GM23338 (cell line): ENCODE measurements at places on chromosomes 2 and 18. TPM values are rescaled to one million over a fixed set of nuclear protein-coding genes. Genes with fewer than 3 reads are reported as not detected.

Gene SLC9A4
- total RNA-seq = not detected in 2 replicates

Gene LRRC30
- total RNA-seq = not detected in 2 replicates

Gene TUBB8B
- 1.0 and 3.6 TPM in 2 replicates for total RNA-seq

Gene STON1
- 14.4 and 14.9 TPM in 2 replicates for total RNA-seq

Gene TCF7L1
- total RNA-seq = 42.4 and 47.3 TPM in 2 replicates

Gene PTPN18
- 9.8 and 10.9 TPM in 2 replicates for total RNA-seq

Gene ARID5A
- total RNA-seq = 7.1 and 7.7 TPM in 2 replicates

Gene LPIN1
- total RNA-seq = 7.1 and 9.5 TPM in 2 replicates

Gene EML6
- total RNA-seq = 1.1 and 6.2 TPM in 2 replicates

Gene NAT8
- not detected in 2 replicates for total RNA-seq

Gene GATA6
- not detected in 2 replicates for total RNA-seq

Gene DRC1
- total RNA-seq = not detected in 2 replicates

Gene GALNT14
- total RNA-seq = 7.7 and 10.4 TPM in 2 replicates

Gene TEKT4
- not detected in 2 replicates for total RNA-seq

Gene PARD3B
- total RNA-seq = 3.3 and 3.5 TPM in 2 replicates

Gene SCN7A
- total RNA-seq = 0.23 and 0.42 TPM in 2 replicates

Gene CXCR1
- not detected in 2 replicates for total RNA-seq

Gene CNDP1
- total RNA-seq = 0.03 TPM in 1 of 2 replicates, not detected in the other

Gene SCYGR8
- total RNA-seq = not detected in 2 replicates

Gene REG1B
- not detected in 2 replicates for total RNA-seq

Gene ACMSD
- not detected in 2 replicates for total RNA-seq

Gene BMP10
- not detected in 2 replicates for total RNA-seq

Gene DBI
- total RNA-seq = 171 and 266 TPM in 2 replicates

Gene OSBPL6
- total RNA-seq = 7.9 and 8.5 TPM in 2 replicates

Gene DSG4
- total RNA-seq = not detected in 2 replicates

Gene GAL3ST2
- total RNA-seq = 0.24 and 1.5 TPM in 2 replicates

Gene CHRNG
- total RNA-seq = not detected in 2 replicates

Gene POTEE
- 0.12 and 0.97 TPM in 2 replicates for total RNA-seq

Gene PROKR1
- 5.2 and 5.3 TPM in 2 replicates for total RNA-seq

Gene NT5C1B
- not detected in 2 replicates for total RNA-seq

Gene ZNF385B
- 1.4 and 1.5 TPM in 2 replicates for total RNA-seq

Gene POTEI
- 0.08 and 0.56 TPM in 2 replicates for total RNA-seq

Gene C2orf81
- total RNA-seq = 4.6 TPM in 2 replicates

Gene HRH4
- total RNA-seq = 0.17 TPM in 1 of 2 replicates, not detected in the other

Gene UGT1A1
- total RNA-seq = not detected in 2 replicates

Gene OTOF
- total RNA-seq = 0.21 TPM in 1 of 2 replicates, not detected in the other

Gene CHST10
- 22.2 and 24.5 TPM in 2 replicates for total RNA-seq

Gene IL36G
- 0.70 TPM in 1 of 2 replicates, not detected in the other for total RNA-seq

Gene UPP2
- total RNA-seq = not detected in 2 replicates

Gene KATNAL2
- total RNA-seq = 7.7 and 11.8 TPM in 2 replicates

Gene KLHL41
- total RNA-seq = not detected in 2 replicates

Gene ZNF521
- 9.2 and 10.4 TPM in 2 replicates for total RNA-seq
